ENCODE measurements at places on chromosomes 13 and 19.
A peak's percentile ranks its signal among the peaks of the same experiment; 100 is the strongest.

GRCh38 chr13:48817166-48817802 lies 158.4 kb upstream of the FNDC3A start:
- DNase-seq: peak; percentile 17

GRCh38 chr13:79780240-79780639 lies 299.3 kb downstream of the NDFIP2 start:
- no peak for DNase-seq

DNA sequence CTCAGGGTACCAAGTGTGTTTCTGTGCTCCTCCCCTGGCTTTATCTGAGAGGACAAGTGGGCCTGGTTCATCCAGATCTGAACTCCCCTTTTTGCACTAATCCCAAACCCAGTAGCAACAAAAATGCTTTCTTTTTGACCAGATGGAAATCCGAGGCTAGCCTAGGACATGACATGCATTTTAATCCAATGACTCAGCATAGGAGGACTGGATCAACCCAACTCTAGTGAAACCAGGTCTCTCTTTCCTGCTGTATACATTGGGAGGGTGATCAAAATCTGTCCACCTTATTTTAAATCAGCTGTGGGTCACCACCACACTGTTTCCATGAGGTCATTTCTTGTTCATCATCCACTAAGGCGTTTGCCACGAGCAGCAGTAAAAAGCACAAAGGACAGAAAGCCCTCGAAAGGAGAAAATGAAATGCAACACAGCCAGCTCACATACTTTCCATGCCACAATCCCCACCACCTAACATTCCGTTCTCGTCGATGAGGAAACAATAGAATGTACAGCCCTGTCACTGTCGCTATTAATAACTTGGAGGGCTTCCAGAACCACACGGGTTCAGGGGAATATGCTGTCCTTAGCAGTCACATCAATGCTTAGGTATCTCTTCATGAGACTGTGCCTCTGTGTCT lies 543.0 kb downstream of the IRS2 start:
- no peak for DNase-seq

- DNase-seq: peak; percentile 62
Observed at GRCh38 chr19:29942404-29943261, 594 bp downstream of the URI1 start.

GRCh38 chr13:113801289-113801961 lies 42.4 kb downstream of the TMEM255B start:
- DNase-seq: no peak

DNA sequence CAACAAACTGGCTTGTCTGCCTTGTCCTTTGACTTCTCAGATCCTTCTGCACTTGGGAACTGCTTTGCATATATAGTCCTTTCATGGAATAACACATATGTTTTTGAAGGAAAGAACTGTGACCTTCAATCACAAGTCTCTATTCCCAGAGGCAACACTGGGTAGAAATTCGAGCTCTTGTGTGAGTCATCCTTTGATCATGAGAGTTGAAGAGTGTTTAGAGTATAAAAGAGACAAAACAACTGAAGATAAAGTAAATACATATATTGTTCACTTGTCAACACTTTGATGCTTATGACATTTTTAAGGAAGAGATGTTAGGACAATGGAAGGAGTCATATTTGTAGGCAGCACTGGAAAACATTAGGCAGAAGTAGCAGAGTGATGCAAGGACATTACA lies 5.2 kb upstream of the OR7A5 start:
- DNase-seq: no peak

- no peak for DNase-seq
Observed at GRCh38 chr13:23513455-23513854, 56.8 kb upstream of the TNFRSF19 start.

DNA sequence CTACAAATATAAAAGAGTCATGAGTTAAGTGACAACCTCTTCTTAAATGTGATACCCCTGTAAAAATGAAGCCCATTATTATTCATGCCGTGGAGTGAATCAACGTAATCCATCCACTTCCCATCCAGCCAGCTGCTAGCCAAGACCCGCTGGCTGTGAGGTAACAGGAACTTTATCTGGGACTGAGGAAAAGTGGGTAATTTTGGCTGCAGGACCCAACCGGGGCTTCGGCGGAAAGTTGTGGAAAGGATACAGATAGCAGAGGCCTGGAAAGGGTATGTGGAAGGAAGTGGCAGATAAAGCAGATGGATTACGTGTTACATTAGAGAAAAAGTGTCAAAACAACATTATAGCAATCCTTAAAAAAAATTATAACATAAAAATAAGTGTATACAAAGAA lies 48.3 kb downstream of the SLC7A1 start:
- DNase-seq: no peak

GRCh38 chr13:78341032-78341431 lies 262.3 kb downstream of the POU4F1 start:
- DNase-seq: no peak

DNA sequence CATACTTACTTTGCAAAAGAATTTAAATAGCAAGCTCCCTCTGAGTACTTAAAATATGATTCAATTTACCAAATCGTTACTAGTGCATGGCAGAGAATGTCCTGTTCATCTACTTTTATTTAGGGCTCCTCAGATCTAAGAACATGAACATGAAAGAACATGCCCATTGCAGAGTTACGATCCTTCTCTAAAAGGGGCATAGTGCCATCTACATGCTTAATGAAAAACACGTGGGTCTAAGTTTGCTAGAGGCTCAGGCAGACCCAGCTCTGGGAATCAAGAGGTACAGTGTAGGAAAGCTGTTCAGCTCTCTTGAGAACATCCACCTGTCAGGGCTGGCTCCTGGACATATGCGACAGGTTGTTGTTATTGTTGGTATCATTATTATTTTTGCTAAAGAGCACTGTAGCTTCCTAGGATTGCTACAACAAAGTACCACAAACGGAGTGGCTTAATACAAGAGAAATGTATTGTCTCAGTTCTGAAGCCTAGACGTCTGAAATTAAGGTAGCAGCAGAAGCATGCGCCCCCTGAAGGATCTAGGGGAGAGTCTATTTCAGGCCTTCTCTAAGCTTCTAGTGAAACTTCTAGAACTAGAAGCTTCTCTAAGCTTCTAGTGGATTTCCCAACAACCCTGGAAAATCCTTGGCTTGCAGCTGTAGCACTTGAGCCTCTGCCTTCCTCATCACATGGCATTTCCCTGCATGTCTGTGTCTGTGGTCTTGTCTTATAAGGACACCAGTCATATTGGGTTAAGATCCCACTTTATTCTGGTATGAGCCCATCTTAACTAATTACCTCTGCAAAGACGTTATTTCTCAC lies 133.9 kb downstream of the DCT start:
- peak; percentile 38 for DNase-seq

- DNase-seq: no peak
Observed at GRCh38 chr19:6216996-6217751, 62.6 kb downstream of the MLLT1 start.

DNA sequence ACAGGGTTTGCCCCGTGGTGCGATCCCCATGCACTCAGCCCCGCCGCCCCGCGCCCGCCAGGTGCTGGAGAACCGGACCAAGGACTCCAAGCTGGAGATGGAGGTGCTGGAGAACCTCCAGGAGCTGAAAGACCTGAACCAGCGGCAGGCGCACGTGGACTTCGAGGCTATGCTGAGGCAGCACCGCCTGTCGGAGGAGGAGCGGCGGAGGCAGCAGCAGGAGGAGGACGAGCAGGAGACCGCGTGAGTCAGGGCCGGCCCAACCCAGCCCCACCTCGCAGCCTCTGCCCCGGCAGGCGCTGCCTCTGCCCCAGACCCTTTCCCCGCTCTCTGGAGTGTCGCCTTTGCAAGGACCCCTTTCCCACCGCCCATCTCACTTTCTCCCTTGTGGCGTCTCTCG lies 11.3 kb downstream of the YJU2 start:
- DNase-seq: no peak

- DNase-seq: no peak
Observed at GRCh38 chr19:2577722-2578335, 101.9 kb downstream of the GADD45B start.

- no peak for DNase-seq
Observed at GRCh38 chr19:49761625-49762311, 1.3 kb downstream of the TSKS start.

GRCh38 chr19:15971224-15971780 lies 22.5 kb downstream of the OR10H4 start:
- no peak for DNase-seq

DNA sequence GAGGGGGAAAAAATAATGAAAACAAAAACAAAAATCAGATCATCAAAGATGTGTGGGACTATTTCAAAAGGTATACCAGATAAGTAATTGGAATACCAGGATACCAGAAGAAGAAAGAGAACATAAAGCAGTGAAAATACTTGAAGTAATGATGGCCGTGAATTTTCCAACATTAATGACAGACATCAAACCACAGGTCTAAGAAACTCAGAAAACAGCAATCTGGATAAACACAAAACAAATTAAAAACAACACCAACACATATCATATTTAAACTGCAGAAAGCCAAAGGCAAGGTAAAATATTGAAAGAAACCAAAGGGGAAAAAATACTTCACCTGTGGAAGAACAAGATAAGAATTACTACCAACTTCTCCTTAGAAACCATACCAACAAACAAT lies 24.2 kb upstream of the UFM1 start:
- DNase-seq: no peak

- DNase-seq: peak; percentile 67
Observed at GRCh38 chr19:18119717-18120105, 22.1 kb downstream of the MAST3 start.

DNA sequence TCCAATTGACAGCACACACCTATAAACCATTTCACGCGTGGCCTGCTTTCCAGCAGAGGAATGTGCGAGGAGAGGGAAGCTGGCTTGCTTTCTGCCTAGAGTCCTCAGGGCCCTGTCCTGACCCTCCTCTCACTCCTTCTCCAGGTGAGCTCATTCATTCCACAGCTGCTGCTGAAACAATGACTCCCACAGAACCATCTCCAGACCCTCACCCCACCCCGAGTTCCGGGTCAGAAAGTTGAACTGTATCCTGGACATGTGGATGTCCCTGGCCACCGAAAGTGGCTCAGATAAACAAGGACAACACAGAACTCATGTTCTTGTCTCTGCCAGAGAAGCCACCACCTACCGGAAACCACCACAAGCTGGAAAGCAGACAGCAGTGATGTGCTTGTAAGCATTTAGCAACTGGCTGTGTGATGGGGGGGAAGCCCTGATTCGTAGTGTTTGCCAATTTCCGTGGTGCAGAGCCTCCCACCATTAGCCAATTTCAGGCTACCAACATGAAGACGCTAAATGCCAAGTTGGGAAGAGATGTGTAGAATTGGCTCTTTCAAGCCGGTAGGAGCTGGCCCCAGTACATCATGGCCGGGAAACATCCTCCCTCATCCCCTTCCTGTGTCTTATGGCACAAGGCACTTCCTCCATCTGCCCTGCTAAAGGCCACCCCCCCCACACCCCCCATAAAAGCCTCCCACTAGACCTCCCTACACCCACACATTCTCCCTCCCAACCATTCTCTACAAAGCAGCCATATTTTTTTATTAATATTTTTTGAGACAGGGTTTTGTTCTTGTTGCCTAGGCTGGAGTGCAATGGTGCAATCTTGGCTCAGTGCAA lies 5.0 kb downstream of the SYCE2 start:
- peak; percentile 66 for DNase-seq

DNA sequence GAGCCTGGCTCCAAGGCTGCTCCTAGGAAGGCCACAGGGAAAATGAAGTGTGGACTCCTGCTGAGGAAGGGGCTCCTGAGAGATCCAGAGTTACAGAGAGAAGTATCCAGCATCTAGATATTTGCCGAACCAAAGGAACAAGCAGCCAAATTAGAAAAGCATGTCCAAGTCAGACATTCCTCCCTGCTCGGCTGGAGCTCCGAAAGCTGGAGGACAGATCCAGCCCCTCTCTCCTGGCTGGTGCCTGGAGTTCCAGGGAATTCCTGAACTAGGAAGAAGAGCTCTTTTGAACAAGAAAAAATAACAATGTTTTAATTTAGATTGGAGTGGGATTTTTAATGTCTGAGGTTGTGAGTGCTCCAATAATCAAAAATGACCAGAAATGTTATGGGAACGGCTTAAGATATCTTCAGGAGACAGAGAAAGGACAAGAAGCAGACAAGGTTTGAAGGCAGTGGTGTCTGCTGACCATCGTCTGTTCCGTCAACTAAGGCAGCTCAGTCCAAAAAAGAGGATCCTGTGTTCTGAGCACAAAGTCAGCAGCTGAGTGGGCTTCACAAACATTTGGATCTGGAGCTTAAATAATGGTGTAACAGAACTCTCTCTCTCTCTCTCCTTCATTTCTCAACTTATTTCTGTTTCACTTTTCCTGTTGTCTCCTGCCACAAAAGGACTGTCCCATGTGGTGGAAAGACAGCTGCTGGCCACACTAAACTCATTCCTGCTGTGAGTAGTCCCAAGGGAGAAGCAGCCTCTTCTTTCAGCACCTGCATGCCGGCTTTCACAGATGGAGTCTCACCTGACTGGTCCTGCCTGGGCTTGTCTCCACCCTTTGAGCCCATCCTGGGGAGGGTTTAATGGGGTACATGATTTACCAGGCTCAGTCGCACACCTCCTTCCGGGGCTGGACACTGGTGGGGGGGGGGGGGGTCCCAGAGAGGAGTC lies 31.5 kb upstream of the IRS2 start:
- DNase-seq: no peak

- peak; percentile 23 for DNase-seq
Observed at GRCh38 chr13:31236211-31236786, 36.5 kb downstream of the B3GLCT start.

DNA sequence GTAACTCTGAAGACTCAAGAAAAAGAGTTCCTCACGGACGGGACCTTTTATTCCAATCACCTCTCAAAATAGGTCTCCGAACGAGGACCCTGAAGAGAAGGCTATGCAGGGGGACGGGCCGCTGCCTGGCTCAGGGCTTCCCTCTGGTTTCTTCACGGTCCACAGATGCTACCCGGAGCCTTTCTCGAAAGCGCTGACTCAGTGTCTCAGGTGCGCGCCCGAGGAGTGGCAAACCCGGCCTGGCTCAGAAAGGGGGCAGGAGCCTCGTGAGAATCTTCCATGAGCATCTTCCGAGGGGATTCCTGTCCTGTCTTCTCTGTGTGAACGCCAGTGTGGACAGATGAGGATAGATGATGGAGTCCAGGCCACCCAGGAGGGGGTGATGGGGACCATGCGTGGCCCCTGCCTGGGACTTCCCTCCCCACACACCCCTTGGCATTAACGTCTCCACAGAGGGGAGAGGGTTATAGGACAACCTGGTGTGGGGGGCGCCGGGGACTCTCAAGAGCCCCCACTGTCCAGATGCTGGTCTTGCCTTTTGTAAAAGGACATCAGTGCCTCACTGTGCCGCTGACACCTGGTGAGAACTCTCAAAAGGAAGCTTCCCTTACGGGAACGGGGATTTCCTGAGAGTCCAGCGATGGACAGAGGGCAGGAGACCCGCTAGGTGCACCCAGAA lies 16.5 kb downstream of the LSM4 start:
- no peak for DNase-seq

DNA sequence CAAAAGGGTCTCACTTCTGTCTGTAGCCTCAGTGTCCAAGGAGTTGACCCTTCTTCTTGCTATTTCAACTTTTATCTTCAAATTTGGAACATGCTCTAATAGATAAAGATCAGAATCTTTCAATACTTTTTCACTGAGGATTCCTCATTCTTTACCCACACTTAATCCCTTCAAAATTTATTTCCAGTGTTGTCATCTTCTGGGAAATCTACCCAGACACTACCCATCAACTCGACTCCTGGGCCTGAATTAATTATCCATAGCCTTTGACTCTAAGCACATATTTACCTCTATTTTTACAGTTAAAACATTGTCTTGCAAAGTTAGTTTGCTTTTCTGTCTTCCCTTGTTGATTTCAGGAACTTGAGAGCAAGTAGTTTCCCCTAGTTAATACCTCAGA lies 1022.5 kb downstream of the PCDH9 start:
- no peak for DNase-seq

- no peak for DNase-seq
Observed at GRCh38 chr13:40383132-40383531, 283.3 kb downstream of the FOXO1 start.

Data from CD4-positive, alpha-beta T cell treated with Interleukin-2 at 100 ng/mL for 4 hours (primary cell).